ENCODE measurements at places on chromosomes 12 and 14. TPM values are rescaled to one million over a fixed set of nuclear protein-coding genes. Genes with fewer than 3 reads are reported as not detected.

ASPG gene
- not detected for total RNA-seq

GRCh38 chr12:50296554-50296953 is 13.2 kb upstream of the LIMA1 start:
- no peak overlapping the region for H3K4me3 ChIP-seq
- no peak overlapping the region for H3K27ac ChIP-seq
- DNase-seq: no peak
- H3K36me3 ChIP-seq: no peaks in the 10 kb centered on the region

DNA sequence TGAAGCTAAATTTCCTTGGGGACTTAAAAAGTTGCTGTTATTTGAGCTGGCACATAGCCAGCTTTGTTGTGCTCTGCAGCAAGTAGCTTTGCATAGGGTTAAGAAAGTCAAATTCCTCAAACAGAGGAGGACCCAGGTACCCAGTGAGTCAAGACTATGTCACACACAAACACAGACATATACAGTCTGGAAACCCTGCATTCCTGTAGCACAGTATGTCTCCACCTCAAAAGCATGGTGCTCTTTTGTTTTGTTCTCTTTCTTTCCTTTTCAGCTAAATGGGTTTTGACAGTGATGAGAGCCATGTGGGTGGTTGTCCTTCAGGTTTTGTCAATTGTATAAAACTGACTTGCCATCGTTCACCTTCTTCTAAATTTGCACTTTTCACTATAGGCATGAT is 179.6 kb upstream of the DIO2 start:
- no peaks in the 10 kb centered on the region for H3K27me3 ChIP-seq
- no peak overlapping the region for H3K27ac ChIP-seq
- no peak overlapping the region for H3K4me3 ChIP-seq
- no peaks in the 10 kb centered on the region for H3K36me3 ChIP-seq
- no peak for DNase-seq
- H3K4me1 ChIP-seq: no peaks in the 10 kb centered on the region

SLC10A1 gene
- not detected for total RNA-seq

TMEM179 gene
- not detected for total RNA-seq

DNA sequence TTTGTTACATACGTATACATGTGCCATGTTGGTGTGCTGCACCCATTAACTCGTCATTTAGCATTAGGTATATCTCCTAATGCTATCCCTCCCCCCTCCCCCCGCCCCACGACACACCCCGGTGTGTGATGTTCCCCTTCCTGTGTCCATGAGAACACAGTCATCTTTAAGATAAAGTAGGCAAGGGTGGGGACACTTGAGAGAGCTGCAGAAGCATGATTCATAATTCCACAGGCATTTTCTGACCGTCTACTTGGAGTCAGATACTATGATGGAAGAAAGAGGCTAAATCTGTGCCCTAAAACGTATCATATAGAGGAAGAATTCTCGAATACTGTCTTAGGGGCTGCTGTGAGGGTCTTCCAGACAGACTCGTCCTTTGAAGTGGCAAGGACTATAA is 145.9 kb upstream of the VASH1 start:
- no peak overlapping the region for H3K27ac ChIP-seq
- H3K36me3 ChIP-seq: no peaks in the 10 kb centered on the region
- no peak overlapping the region for H3K4me3 ChIP-seq
- no peak for DNase-seq
- no peaks in the 10 kb centered on the region for H3K4me1 ChIP-seq

GRCh38 chr12:92356425-92356824 is 210.8 kb upstream of the BTG1 start:
- H3K4me1 ChIP-seq: no peaks in the 10 kb centered on the region
- no peak overlapping the region for H3K27ac ChIP-seq
- H3K36me3 ChIP-seq: no peaks in the 10 kb centered on the region
- no peaks in the 10 kb centered on the region for H3K27me3 ChIP-seq
- DNase-seq: no peak

DNA sequence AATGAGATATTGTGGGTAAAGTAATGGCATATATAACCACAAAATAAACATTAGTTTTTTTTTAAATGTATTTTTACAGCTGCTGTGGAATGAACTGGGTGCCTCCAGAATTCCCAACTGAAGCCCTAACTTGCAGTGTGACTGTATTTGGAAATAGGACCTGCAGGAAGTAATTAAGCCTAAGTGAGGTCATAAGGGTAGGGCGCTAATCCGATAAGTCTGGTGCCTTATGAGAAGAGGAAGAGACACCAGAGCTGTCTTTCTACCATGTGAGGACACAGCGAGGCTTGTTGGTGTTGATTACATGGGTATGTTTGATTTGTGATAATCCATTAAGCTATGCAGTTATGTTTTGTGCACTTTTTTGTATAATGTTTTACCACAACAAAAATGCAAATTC is 136.8 kb downstream of the TPH2 start:
- H3K27me3 ChIP-seq: no peaks in the 10 kb centered on the region
- no peaks in the 10 kb centered on the region for H3K36me3 ChIP-seq
- H3K4me1 ChIP-seq: no peaks in the 10 kb centered on the region
- H3K4me3 ChIP-seq: no peak overlapping the region

KRT5 gene
- not detected for total RNA-seq

GALNT16 gene
- total RNA-seq: 0.82 TPM

MYH6 gene
- not detected for total RNA-seq

KITLG gene
- total RNA-seq: 4.3 TPM

DNA sequence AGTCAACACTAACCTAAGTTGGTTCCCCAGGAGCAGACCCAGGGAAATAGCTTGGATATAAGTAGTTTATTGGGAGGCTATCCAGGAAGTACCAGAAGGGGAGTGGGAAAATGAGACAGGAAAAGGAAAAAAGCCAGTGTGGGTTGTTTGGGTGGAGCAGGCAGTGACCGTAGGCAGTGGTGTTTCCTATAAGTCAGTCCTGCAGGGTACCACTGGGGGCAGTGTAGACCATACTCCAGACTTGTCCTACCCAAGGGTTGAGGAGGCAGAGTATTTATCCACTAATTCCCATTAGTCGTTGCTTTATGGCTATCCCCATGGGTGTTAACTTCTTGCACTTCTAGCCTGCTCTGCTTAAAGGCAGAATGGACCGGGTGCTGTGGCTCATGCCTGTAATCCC is 6.4 kb upstream of the CCDC60 start:
- H3K36me3 ChIP-seq: no peaks in the 10 kb centered on the region
- H3K27me3 ChIP-seq: no peaks in the 10 kb centered on the region
- H3K27ac ChIP-seq: no peak overlapping the region
- DNase-seq: peak; percentile 6
- no peaks in the 10 kb centered on the region for H3K4me1 ChIP-seq
- no peak overlapping the region for H3K4me3 ChIP-seq

GRCh38 chr14:42023452-42023851 is 416.8 kb downstream of the LRFN5 start:
- no peak overlapping the region for H3K27ac ChIP-seq
- peak; percentile 8 for DNase-seq
- H3K27me3 ChIP-seq: no peaks in the 10 kb centered on the region

- no peaks in the 10 kb centered on the region for H3K27me3 ChIP-seq
- H3K27ac ChIP-seq: no peak overlapping the region
- no peaks in the 10 kb centered on the region for H3K36me3 ChIP-seq
- no peak overlapping the region for H3K4me3 ChIP-seq
- H3K4me1 ChIP-seq: no peaks in the 10 kb centered on the region
Measured at GRCh38 chr12:97312570-97313135, 150.0 kb upstream of the RMST start.

DNA sequence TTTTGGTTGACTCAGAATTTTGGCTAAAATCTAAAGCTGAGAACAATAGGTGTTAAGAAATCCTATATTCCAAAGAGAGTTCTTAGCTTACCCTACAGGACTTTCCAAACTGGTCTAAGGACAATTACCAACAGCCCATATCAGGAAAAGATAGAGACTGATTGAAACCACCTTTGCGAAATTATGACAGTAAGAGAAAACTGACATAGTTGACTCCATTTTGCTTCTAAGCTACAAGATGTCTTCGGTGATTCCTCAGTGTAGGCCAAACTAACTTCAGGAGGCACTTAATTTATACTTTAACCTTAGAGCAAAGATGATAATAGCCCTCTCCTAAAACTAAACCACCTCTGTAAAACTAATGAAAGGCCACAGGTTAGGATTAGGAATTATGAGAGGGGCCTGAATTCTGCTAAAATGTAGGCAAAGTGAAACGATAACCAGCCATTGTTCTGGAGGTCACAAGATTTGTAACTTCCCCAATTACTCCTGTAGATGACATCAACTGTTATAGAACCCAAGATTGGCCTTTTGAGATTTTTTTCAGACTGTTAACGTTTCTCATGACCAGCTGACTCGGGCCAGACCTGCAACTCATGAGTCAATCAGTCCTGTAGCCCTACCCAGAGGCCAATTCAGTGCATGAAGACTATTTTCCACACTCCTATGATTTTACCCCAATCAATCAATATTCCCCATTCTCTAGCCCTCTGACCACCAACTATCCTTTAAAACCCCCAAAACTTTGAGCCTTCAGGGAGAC is 43.0 kb downstream of the KLRG1 start:
- H3K4me3 ChIP-seq: no peak overlapping the region
- no peaks in the 10 kb centered on the region for H3K27me3 ChIP-seq
- DNase-seq: no peak
- no peak overlapping the region for H3K27ac ChIP-seq

IL26 gene
- total RNA-seq: not detected

DNA sequence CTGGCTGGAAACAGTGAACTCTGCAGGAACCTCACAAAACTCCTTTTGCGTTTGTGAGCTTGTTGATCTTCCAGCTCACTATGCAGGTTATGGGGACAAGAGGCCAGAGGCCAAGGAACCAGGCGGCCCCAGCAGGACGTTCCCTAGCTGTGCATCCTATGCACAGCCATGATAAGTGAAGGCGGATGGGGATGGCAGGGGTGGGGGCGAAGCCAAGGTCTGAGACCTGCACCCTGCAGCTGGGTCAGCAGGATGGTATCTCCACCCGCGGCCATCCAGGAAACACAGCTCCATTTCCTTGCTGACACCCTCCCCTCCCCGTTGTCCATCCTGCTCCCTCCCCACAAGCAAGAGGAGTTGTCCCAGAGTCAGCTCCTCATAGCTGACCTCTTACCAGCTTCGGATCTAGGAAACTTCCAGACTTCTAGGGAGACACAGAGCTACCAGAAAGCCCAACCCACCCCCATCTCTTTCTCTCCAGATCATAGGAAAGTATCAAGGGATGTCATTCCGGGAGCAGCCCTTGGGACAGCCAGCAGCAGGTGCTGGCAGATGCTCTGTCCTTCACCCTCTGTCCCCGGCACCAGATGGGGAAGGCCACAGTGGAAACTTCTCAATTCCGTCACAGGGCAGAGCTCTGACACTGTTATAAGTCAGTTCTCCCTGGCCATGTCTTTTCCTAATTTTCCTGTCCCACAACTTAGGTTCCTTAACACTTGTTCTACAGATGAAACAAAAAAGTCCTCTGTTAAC is 9.4 kb downstream of the ZBTB39 start:
- H3K36me3 ChIP-seq: peaks cover 2% of the 10 kb centered on the region
- H3K27me3 ChIP-seq: no peaks in the 10 kb centered on the region
- H3K4me3 ChIP-seq: no peak overlapping the region
- H3K4me1 ChIP-seq: peaks cover 13% of the 10 kb centered on the region
- no peak for DNase-seq
- no peak overlapping the region for H3K27ac ChIP-seq

DLK1 gene
- 95.5 TPM for total RNA-seq

IL22 gene
- not detected for total RNA-seq

GRCh38 chr12:87303396-87304012 is 725.7 kb downstream of the C12orf50 start:
- no peak overlapping the region for H3K4me3 ChIP-seq
- H3K4me1 ChIP-seq: no peaks in the 10 kb centered on the region
- H3K27me3 ChIP-seq: no peaks in the 10 kb centered on the region
- no peak overlapping the region for H3K27ac ChIP-seq
- DNase-seq: no peak
- H3K36me3 ChIP-seq: no peaks in the 10 kb centered on the region

GRCh38 chr14:78107166-78107565 is 63.0 kb upstream of the NRXN3 start:
- no peak overlapping the region for H3K27ac ChIP-seq
- H3K36me3 ChIP-seq: no peaks in the 10 kb centered on the region
- H3K4me1 ChIP-seq: no peaks in the 10 kb centered on the region

SRRM4 gene
- total RNA-seq: not detected

TROAP gene
- total RNA-seq: 27.0 TPM

SDR9C7 gene
- total RNA-seq: not detected

GRCh38 chr12:77113971-77114370 is 48.6 kb upstream of the E2F7 start:
- H3K36me3 ChIP-seq: no peaks in the 10 kb centered on the region
- DNase-seq: no peak
- H3K4me1 ChIP-seq: no peaks in the 10 kb centered on the region
- no peak overlapping the region for H3K4me3 ChIP-seq
- no peak overlapping the region for H3K27ac ChIP-seq

GRCh38 chr14:28770630-28771029 is 4.0 kb downstream of the FOXG1 start:
- H3K4me3 ChIP-seq: no peak overlapping the region
- no peak for DNase-seq
- no peak overlapping the region for H3K27ac ChIP-seq

- H3K4me1 ChIP-seq: no peaks in the 10 kb centered on the region
- H3K4me3 ChIP-seq: no peak overlapping the region
- H3K36me3 ChIP-seq: no peaks in the 10 kb centered on the region
- no peaks in the 10 kb centered on the region for H3K27me3 ChIP-seq
Measured at GRCh38 chr12:2752676-2753371, 41.9 kb upstream of the FKBP4 start.

DNA sequence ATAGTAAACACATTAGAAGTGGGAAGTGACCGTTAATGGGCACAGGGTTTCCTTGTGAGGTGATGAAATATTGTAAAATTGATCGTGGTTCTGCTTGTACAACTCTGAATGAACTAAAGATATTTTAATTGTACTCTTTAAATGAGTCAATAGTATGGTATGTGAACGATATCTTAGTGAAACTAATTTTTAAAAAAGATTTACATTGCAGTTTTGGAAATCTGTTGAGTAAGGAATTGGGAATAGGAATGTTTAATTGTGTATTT is 1.7 kb downstream of the ZNF410 start:
- 0 out of 2 replicates have a peak, but pooled peaks cover 2% of the 10 kb centered on the region for H3K36me3 ChIP-seq
- H3K27ac ChIP-seq: peak overlapping the region; percentile 88
- H3K4me1 ChIP-seq: peaks cover 35% of the 10 kb centered on the region
- H3K27me3 ChIP-seq: no peaks in the 10 kb centered on the region

GRCh38 chr14:37179896-37180502 is 7.6 kb upstream of the SLC25A21 start:
- no peak overlapping the region for H3K27ac ChIP-seq
- H3K27me3 ChIP-seq: no peaks in the 10 kb centered on the region
- DNase-seq: no peak
- H3K36me3 ChIP-seq: no peaks in the 10 kb centered on the region

PTGDR gene
- not detected for total RNA-seq

KRT72 gene
- total RNA-seq: not detected

DNAJC22 gene
- 23.0 TPM for total RNA-seq

DNA sequence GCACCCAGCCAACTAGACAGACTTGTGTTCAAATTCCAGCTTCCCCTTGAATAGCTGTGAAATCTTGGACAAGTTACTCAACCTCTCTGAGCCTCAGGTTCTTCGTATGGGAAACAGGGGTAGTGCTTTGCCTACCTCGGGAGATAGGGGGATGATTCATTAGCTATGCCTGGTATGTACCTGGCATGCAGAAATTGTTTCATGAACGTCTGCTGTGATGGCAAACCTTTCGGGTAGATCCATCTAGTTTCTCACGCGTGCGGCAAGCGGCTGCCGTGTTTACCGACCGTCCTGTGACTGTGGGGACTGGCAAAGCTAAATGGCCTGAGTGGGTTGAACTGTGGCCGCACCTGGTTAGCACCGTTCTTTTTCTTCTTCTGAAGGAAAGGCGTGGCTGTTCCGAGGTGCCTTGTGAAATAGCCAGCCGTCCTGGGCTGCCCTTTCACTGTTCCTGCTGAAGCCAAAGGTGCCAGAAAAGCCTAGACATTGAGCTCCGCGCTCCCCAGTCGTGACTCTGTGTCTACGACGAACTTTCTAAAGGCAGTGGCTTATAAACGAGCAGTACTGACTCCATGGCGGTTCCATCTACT is 40.6 kb upstream of the MED13L start:
- no peak overlapping the region for H3K4me3 ChIP-seq

Measured in HepG2 (cell line).